ENCODE measurements at places on chromosomes 1 and 21.

GRCh38 chr1:147620543-147620942, 49.8 kb downstream of the ACP6 start:
- no peak for DNase-seq

DNA sequence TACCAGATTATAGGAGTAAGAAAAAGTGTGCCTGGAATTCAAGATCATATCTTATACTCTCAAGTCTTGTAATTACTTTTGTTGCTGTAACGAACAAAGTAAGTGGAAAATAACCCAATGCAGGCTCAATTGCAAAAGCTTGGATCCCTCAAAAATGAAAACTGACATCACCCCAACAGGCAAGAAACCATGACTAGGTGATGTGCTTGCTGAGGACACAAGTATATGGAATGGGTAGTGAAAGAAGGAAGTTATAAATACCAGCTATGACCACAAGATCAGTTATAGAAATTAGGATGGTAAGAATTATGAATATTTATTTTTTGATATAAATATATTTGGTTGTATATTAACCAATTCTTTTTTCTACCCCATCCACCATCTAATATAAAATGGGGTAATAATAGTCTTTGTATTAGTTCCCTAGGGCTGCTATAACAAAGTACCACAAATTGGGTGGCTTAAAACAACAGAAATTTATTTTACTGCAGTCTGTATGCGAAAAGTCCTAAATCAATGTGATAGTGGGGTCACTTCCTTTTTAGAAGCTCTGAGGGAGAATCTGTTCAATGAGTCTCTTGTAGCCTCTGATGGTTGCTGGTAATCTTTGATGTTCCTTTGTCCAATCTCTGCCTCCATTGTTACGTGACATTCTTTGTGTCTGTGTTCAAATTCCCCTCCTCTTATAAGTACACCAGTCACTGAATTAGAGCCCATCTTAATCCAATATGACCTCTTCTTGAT, 45.0 kb downstream of the DUSP10 start:
- no peak for DNase-seq

DNA sequence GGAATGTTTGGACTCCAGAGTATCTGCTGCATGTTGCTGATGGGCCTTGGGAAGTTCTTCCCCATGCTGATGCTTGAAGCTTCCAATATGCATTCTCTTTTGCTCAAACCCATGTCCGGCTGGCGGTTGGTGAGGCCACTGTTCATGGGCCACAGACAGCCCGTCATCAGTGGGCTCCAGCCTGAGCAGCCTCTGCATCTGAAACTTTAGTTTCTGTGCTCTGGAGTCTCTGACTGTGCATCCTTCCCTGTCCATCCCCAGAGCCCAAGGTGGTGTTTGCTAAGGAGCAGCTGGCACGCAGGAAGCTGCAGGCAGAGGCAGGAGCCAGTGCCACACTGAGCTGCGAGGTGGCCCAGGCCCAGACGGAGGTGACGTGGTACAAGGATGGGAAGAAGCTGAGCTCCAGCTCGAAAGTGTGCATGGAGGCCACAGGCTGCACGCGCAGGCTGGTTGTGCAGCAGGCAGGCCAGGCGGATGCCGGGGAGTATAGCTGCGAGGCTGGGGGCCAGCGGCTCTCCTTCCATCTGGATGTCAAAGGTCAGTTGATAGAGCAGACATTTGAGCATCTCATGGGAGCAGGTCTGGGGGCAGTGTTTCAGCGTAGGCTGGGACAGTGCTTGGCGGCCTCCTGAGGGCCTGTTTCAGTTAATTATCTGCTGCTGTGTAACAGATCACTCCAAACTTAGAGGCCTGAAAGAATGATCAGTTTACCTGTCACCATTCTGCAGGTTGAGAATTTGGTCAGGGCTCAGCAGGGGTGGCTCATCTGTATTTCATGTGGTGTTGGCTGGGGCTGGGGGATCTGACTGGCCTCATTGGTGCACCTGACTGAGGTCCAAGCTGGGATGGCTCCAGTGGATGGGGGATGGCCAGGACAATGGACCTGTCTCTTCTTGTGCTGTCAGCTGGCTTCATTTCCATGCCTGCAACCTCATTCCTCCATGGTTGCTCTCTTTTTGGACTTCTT, 16.6 kb downstream of the OBSCN start:
- no peak for DNase-seq

DNA sequence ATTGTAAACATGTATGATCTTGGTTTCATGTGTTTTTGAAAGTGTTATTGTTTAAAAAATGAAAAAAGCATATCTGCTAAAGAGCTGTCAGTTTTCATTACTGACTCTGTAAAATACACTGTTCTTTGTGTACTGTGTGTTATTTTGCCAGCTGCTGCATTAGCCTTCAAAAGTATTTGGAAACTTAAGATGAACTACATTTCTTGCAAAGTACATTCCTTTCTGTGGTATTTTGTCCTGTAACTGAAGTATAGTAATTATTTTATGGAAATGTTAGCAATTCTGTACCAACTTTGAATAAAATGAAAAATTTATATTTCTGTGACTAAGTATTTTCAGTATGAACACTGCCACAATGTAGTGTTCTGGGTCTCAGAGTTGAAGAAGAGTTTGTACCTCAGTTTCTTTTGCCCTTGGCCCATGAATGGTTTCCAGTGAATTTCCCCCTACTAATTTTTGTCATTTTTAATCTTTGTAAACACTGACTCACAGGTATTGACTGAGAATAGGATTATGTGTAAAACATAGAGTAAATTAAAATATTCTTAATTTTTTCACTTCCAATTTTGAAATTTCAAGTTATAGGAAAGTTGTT, 32.7 kb downstream of the MRPS6 start:
- no peak for DNase-seq
